T-helper 2 cell (primary cell): ENCODE measurements at places on chromosomes 16 and 17.

- no peak for DNase-seq
Observed at GRCh38 chr17:29731589-29731929, 108.8 kb upstream of the CORO6 start.

DNA sequence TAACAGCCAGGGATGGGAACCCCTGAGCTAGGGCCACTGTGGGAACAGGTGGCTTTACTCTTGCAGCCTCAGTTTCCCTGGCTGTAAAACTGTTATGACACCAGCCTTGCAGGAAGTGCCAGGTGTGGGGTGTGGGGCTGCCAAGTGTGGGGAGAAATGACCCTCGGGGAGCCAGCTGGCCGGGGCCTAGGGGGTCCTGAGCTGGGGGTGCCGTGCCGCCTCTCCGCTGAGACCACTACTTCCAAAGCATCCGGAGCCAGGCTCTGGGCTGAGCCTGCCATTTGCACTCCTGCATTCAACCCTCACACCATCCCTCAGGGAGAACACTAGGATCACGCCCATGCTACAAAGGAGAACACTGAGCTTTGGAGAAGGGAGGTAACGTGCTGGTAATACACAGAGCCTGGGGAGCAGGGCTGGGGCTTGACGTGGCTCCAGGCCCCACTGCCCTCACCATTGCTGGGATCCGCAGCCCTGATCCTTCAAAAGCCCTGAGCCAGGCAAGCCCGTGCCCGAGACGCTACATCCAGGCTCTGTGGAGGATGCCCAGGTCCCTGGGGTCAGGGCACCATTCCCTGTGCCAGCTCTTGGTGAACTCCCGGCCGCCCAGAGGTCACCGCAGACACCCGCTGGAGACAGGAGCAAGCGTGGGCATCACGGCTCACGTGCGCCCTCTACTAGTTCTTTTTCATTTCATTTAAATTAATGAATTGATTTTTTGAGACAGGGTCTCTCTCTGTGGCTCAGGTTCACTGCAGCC, 28.8 kb upstream of the GINS2 start:
- peak; percentile 50 for DNase-seq

- DNase-seq = no peak
Observed at GRCh38 chr17:79239205-79239604, 164.6 kb downstream of the ENGASE start.

DNA sequence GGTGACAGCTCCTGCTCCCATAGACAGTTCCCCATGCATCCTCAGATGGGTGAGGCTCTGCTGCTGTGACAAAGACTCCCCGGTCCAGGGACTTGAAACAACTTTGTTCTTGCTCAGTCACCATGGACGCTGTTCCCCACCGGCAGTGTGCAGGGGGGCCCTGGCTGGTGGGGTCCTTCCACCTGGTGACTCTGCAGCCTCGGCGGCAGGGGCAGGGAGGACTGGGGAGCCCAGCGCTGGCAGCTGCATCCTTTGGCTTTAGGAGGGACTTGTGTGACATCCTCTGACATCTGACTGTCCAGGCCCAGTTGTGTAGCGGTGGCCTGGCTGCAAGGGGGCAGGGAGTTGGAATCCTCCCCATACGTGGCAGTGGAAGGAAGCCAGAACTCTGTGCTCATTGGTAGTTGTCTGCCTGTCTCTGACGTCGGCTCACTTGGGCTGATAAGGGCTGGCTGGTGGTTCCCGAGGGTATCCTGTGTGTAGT, 107.3 kb downstream of the CMIP start:
- DNase-seq = no peak

DNA sequence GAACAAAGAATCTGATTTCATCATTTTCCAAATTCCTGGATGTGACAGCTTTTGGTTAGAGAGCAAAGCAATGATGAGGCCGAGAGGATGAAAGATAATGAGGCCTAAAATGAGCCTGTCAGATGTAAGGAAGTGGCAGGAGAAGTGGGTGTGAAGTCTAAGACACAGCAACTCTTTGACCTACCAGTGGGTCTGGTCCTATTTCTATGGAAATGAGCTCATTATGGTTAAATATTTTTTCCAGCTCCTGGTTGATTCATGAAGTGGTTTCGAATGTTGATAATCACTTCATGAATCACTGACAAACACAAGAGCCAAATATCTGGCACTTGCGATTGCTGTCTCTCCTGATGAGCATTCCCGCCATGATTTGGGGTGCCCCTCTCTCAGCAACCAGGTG, 273.3 kb upstream of the CDH5 start:
- no peak for DNase-seq

DNA sequence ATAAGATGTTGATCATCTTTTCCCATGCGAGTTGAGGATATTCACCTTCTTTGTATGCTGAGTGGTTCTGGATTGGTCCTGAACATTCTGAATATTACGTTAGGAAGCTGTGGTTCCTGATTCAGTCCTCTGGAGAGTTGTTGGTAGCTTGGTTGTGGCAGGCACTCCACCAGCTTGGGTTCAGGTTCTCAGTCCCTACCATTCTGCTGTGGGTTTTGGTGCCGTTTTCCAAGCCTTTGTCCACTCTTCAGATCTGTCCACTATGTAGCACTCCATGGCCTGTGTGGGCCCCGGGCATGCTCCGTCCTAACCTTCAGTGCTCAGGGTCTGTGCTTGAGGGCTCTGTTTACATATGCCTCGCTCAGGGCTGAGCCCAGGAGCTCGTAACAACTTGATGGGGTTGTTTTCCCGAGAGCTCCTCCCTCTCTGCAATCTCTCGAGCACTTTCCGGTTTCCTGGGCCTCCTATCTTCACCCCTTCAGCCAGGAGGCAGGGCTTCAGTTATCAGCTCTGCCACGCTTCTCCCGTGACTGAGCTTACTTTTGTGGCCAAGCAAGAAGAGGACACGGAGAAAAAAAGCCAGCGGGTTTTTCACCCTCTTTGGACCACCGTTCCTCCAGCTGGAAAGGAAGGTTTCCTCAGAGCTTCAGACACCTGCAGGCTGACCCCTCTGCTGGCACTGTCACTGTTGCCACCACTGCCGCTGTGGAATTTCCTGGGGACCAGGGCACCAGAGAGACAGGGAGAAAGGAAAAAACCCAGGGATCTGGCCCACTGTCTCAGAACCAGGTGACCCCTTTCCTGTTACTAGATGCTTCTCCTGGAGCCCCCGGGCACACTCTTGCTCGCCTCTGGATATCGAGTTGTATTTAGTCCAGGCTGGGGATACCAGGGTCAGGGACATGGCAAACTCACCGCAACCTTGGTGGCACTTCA, 19.6 kb downstream of the KIAA0513 start:
- no peak for DNase-seq

- DNase-seq = no peak
Observed at GRCh38 chr16:69386596-69386995, 789 bp upstream of the TERF2 start.

GRCh38 chr16:56211435-56211981, 20.2 kb downstream of the GNAO1 start:
- DNase-seq = no peak

DNA sequence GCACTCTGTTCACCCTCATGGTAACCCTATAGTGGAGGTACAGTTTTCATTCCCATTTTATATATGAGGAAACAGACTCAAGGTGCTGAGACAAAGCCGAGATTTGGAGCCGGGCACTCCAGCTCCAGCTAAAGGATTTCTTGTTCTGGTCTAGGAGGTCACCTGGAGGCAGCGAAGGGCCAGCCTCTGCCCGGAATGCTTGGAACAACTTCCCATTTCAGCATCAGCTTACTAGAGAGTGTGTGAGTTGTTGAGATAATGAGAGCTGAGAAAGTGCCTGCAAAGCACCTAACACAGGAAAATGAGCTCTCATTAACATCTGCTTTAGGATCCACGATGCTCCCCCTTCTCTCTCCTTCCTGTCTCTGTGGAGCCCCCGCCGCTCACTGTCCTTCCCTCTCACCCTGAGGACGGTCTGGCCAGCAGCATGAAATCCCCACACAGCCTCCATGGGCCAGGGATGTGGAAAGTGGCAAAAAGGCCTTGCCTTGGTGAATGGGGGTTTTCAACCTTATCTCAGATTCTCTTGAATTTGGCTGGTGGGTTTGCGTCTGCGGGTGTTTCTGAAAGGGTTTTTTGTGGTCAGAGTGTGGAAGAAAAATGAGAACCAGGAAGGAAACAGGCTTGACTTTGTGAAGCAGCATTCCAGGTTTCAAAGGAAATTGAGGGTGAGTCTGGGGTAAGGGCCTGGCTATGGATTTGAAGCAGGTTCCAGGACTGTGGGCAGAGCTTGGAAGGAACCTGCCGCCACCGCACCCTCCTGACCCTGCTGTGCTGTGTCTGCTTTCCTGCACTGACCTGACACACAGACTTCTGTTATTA, 178.7 kb downstream of the FOXL1 start:
- DNase-seq = no peak

GRCh38 chr16:30065943-30066760, 592 bp downstream of the ALDOA start:
- no peak for DNase-seq

DNA sequence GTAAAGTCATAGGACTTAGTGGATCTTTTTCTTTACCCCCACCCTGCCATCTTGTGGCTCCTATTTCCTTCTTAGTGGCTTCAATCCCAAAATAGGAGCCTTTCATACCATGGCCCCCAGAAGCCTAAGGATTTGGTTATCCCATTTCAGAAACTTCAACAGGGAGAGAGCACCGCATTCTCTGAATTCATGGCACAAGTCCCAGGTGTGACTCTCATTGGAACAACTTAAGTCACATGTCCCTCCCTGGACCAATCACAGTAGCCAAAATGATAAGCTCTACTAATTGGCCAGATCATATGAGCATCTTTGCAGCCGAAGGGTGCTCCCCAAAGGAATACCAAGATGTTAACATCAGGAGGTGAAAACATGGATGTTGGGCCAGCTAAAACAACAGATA, 43.2 kb downstream of the AXIN2 start:
- no peak for DNase-seq

- DNase-seq = no peak
Observed at GRCh38 chr17:15301845-15302244, 36.7 kb upstream of the PMP22 start.

- DNase-seq = no peak
Observed at GRCh38 chr16:69942627-69943170, 8.4 kb upstream of the CLEC18A start.

GRCh38 chr16:24974859-24975258, 40.3 kb downstream of the ARHGAP17 start:
- DNase-seq = no peak

DNA sequence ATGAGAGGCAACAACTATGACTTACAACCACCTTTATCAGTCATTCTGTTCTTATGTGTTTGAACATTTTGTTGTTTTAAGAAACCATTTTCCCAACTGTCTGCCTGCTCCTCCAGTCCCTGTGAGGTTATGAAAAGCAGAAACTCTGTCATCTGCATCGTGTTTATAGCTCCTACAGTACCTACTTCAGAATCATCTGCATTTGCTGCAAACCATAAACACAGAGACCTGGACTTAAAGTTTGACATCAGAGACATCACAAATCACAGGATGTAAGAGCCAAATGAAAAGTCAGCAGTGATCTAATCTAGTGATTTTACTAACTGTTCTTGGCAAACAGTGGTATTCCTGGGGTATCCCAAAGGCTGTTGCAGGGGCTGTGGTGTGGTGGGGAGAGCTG, 55.2 kb downstream of the CDH11 start:
- DNase-seq = no peak

DNA sequence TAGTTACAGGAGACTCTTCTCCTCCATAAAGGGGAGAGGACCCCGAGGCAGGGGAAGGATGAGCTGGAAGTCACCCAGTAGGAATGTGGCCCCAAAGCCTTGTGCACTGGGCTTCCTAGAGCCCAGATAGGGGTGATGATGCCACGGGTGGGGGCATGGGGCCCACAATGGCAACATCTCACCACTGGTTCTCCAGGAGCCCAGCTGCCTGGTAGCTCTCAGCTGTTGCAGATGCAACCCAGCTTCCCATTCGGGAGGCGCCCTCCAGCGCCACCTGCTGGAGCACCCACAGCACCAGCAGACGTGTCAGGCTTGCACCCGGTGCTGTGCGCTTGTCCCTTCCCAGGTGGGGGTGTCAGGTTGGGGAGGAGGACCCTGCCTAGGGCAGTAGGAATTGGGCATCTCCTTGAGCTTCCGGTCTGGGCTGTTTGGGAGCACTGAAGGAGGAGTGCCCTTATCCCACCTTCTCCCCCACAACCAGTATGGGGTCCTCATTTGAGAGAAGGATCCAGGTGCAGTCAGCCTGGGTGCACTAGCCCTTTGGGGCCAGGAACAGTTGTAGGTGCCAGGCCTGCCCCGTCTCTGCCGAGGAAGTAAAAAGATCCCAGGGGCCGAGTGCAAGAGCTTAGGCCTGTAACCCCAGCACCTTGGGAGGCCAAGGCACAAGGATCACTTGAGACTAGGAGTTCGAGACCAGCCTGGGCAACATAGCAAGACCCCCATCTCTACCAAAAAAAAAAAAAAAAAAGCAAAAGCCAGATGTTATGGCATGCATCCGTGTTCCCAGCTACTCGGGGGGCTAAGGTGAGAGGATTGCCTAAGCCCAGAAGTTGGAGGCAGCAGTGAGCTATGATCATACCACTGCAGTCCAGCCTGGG, 14.4 kb downstream of the CDIPT start:
- DNase-seq = peak; percentile 60

DNA sequence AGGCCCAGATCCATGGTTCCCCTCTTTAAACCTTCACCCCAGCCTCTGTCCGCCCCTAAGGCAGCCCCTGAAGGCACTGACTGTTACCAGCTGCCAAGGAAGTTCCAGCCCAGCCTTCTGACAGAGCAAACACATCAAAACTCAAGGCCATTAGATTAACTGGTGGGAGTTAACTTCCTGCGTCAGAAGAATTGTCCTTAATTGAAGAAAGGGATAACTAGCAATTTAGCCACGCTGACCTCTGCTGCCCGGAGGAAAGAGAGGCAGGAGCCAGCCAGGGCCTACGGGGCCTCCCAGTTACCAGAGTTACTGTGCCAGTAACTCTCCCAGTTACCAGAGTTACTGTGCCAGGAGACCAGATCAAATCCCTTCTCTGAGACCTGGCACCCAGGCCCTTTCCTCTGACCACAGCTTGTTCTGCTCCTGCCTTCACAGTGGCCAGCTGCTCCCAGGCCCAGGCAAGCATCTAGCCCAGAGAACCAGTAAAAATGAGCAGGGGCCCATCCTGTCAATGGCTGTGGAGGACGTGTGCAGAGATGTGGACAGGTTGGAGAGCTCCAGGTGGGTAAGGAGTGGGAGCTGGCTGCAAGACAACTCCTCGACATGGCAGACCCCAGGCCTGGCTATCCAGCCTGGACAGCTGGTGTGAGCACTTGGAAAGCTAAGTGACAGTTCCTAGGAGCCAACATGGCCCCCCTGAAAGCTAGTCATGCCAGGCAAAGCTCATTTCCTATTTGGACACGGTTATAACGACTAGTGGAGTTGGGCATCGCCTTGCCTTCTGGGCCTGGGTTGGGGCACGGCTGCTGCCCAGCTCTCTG, 2.8 kb upstream of the PITPNM3 start:
- DNase-seq = no peak

DNA sequence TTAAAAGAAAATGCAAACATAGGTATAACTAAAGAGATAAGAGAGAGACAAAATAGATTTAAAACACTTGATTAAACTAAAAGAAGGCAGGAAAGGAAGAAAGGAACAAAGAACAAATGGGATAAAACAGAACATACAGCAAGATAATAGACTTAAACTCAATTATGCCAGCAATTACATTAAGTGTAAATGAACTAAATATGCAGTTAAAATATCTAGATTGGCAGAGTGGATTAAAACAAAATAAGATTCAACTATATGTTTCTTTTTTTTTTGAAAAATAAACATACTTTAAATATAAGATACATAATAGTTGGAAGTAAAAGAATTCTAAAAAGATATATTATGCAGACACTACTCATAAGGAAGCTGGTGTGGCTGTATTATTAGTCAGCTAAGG, 9.7 kb upstream of the CFAP20 start:
- DNase-seq = no peak
